HS-5 (cell line): ENCODE measurements at places on chromosomes 2 and 18.

DNA sequence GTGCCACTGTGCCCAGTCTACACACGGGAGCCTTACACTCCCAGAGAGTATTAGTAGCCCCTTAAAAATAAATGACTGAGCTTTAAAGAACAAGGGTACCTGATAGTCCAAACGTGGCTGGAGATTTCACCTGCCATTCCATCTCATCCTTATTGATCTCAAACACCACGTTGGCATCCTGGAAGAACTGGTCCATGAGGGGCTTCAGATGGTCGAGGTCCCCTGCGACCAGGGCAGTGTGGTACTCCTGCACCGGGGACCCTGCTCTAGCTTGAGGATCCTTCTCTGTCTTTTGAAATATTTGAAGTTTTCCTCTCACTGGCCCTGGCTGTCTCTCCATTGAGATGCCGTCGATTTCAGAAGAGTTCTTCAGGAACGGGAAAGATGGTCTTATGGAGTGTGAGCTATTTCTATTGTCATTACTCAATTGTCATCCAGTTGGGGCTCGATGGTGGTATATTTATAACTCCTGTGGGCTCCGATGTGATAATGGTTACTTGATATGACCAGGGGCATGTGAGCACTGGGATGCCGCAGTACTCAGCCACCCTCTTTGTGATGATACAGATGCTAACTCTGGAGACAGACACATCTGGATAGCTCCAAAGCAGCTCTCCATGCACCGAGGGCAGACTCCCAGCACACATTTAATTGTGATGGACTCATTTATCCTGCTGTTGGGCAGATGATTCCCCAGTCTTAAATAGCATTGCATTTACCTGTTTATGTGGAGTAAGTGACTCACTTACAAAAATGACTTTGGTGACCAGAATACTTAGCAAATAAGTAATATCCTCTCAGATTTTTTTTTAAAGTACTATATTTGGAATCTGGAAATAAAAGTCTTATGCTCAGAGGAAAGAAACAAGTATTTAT lies 22.8 kb downstream of the ASB18 start:
- DNase-seq: no peak

DNA sequence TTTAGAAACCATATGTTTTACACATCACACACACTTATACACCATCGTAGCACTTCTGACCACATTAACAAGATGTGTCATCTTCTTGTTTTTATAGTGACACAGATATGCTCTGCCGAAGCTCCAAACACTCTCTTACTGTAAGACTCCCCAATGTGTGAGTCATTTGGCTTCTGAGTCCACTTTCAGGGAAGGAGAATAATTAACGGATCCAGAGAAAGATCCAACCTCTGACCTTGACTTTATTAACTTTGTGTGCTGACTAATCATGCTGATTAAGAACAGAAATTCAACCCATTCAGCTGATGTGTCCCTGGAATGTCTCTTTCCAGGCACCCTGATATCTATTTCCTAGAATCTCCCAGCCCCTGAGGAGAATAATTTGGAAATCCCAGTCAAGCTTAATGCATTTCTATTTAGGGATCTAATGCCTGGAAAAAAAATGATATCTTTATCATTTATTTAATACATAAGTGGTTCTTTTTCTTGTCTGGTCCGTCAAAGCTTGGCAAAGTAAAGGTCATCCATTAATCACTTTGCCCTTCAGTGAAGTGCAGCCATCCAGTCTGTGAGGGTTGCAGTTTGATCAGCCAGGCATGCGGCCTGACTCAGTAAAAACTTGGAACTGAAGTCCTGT lies 615.8 kb upstream of the SYT4 start:
- DNase-seq: peak; percentile 85

- no peak for DNase-seq
Measured at GRCh38 chr18:46474487-46475389, 182.3 kb downstream of the LOXHD1 start.

GRCh38 chr18:44733069-44733753 lies 52.5 kb downstream of the SETBP1 start:
- peak; percentile 67 for DNase-seq

DNA sequence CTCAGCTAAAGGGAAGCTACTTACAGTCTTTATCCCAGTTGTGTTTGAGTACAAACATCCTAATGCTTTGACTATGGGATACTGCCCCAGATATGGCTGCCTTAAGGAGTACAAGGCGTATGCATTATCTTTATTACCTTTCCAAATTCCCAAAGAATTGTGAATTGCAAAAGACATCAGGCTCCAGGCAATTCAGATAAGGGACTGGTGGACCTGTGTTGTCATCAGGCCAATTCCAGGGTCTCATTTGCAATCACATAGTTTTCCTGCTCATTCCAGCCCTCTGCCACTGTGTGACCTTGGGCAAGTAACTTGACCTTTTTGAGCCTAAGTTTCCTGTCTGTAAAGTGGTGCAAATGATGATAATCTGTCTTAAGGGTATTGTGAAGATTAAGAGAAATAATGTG lies 137.5 kb downstream of the FMNL2 start:
- no peak for DNase-seq

DNA sequence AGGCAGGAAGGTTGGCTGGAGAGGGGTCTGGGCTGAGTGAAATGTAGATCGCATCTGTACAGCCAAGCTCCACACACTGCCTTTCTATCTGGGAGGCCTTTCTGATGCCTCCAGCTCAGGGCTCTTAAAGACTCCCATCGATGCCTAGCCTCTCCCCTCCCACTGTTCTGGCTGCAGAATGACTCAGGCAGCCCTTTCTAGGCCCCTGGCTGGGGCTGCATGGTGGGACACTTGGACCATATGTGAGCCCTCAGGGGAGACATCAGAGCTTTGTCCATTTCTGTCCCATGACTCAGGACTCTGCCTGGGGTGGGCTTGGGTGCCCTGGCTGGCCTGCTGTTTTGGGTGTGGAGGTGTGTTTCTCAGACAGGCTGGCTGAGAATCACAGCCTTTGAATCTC lies 101.3 kb downstream of the CELF4 start:
- no peak for DNase-seq

- no peak for DNase-seq
Measured at GRCh38 chr2:217667512-217667911, 335.3 kb downstream of the TNS1 start.

DNA sequence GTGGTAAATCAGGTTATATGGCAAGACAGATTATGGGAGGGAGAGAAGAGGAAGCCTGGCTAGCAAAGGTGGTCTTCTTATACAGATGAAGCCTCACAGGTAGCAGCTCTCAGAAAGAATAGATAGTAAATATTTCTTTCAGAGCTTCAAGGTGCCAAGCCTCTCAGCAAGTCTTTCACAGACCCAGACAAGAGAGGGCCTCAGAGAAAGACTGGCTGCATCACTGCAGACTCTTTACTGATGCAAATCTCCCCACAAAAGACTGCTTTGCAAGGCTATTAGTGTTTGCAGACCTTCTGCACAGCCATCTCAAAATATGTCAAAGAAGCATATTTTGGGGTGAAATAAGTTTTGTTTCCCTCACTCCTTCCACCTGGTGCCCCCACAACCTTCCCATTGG lies 372.4 kb upstream of the RND3 start:
- no peak for DNase-seq

GRCh38 chr2:4618141-4618540 lies 914.8 kb downstream of the DCDC2C start:
- DNase-seq: no peak

GRCh38 chr2:196902828-196903227 lies 23.7 kb downstream of the PGAP1 start:
- DNase-seq: peak; percentile 26
